H1 (cell line): ENCODE measurements at places on chromosomes 2 and 18. TPM values are rescaled to one million over a fixed set of nuclear protein-coding genes. Genes with fewer than 3 reads are reported as not detected.
A peak's percentile ranks its signal among the peaks of the same experiment; 100 is the strongest.

- no peaks in the 10 kb centered on the region; the same call in 1 of the 2 replicates for H3K36me3 ChIP-seq
- no peak overlapping the region for H3K4me3 ChIP-seq
- no peaks in the 10 kb centered on the region for H3K4me1 ChIP-seq
- no peak overlapping the region for H3K27ac ChIP-seq
Measured at GRCh38 chr2:217797661-217798069, 205.1 kb downstream of the TNS1 start.

DNA sequence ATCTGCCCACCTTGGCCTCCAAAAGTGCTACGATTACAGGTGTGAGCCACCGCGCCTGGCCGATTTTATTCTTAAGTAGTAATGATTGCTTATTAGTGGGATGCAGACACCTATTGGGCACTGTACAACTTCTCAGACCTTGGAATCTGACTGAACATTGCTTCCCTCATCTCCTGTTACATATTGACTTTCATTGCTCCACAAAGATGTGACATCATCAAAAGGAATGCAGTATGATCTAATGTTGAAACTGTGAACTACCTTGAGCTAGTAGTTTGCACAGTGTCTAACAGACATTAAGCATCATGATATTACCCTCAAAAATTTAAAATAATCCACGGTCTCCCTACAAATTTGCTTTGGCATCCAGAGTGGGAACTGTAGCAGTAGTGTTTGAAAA lies 109.8 kb upstream of the SIX2 start:
- H3K36me3 ChIP-seq: no peaks in the 10 kb centered on the region
- no peak overlapping the region for H3K27ac ChIP-seq
- H3K4me3 ChIP-seq: no peak overlapping the region
- no peaks in the 10 kb centered on the region for H3K27me3 ChIP-seq

DNA sequence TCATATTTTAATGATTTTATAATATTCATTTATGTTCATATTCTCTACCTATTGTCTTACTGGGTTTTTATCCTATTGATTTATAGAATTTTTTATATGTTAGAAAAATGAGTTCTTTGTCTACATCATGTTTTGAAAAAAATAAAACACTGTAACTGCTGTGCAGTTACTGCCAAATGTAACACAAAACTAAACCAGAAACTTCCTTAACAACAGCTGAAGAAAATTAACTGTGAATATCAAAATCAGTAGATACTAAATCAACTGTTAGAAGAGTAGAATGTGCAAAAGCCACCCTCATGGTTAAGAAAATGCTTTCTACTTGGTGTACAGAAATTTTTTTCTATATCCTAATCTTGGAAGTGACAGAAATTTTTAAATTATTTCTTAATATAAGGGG lies 69.5 kb downstream of the PTRHD1 start:
- H3K4me1 ChIP-seq: no peaks in the 10 kb centered on the region
- no peak overlapping the region for H3K4me3 ChIP-seq
- H3K27me3 ChIP-seq: no peaks in the 10 kb centered on the region
- no peak for DNase-seq

DNA sequence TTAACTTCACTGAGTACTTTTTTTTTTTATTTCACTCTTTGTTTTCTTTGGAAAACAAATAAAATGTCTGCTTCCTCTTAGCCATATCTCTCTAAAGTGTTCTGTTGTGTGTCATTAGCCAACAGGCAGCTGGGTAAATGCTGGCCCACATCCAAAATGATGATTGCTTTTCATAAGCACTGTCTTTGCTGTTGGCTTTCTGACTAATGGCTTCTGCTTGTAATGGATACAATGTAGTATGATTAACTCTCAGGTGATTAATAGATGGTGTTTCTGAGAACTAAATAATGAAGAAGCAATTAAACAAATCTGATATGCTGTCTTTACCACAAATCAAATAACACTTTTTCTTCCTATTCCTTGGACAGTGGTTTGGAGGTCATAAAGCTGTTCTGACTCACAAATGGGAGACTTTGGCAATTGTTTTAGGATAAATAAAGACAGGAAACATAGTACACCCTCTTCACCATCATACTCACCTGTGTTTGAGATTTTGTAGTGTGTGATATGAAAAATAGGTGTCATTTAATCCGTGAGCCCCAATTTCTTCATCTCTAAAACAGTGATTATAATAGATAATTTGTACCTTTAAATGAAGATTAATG lies 888.4 kb downstream of the TSN start:
- no peaks in the 10 kb centered on the region for H3K4me1 ChIP-seq
- no peak overlapping the region for H3K4me3 ChIP-seq
- no peaks in the 10 kb centered on the region for H3K27me3 ChIP-seq
- no peak overlapping the region for H3K27ac ChIP-seq
- no peaks in the 10 kb centered on the region for H3K36me3 ChIP-seq

- no peaks in the 10 kb centered on the region for H3K36me3 ChIP-seq
- H3K27ac ChIP-seq: no peak overlapping the region
- H3K27me3 ChIP-seq: no peaks in the 10 kb centered on the region
- no peak overlapping the region for H3K4me3 ChIP-seq
- DNase-seq: no peak
Measured at GRCh38 chr2:236538242-236538641, 31.4 kb upstream of the ACKR3 start.

- H3K4me1 ChIP-seq: no peaks in the 10 kb centered on the region
- H3K4me3 ChIP-seq: no peak overlapping the region
- DNase-seq: peak; percentile 65
- H3K27me3 ChIP-seq: no peaks in the 10 kb centered on the region
- H3K27ac ChIP-seq: no peak overlapping the region
Measured at GRCh38 chr2:175414882-175415487, 233.5 kb upstream of the ATP5MC3 start.

GRCh38 chr2:205766779-205767359 lies 84.6 kb downstream of the NRP2 start:
- no peak overlapping the region for H3K27ac ChIP-seq
- H3K27me3 ChIP-seq: no peaks in the 10 kb centered on the region; the same call in 1 of the 2 replicates
- no peak for DNase-seq

The BOD1L2 gene
- total RNA-seq: not detected in 2 replicates

The LRP1B gene
- total RNA-seq: 0.04 TPM in 1 of 2 replicates, not detected in the other

The RAB31 gene
- 39.3 and 40.9 TPM in 2 replicates for total RNA-seq
